Activated T-helper 2 cell treated with anti-CD3 and anti-CD28 coated beads, Interferon-gamma antibody, Interleukin-2, Interleukin-4, amounts not matched to agents 10 μg/mL and 5 μg/mL and 100 μg/mL, durations not matched to agents 14 hours and 24 hours and 36 hours (primary cell): ENCODE measurements at places on chromosomes 16 and 17. TPM values are rescaled to one million over a fixed set of nuclear protein-coding genes. Genes with fewer than 3 reads are reported as not detected.

- no peak for DNase-seq
Measured at GRCh38 chr17:70804161-70804560, 634.8 kb downstream of the KCNJ2 start.

- no peak for DNase-seq
Measured at GRCh38 chr16:82078125-82078524, 43.1 kb downstream of the HSD17B2 start.

- DNase-seq, result no peak
Measured at GRCh38 chr17:1273492-1274244, 3.4 kb downstream of the BHLHA9 start.

Gene SMTNL2
- not detected in 2 replicates for total RNA-seq

Gene GRAPL
- 5.2 and 5.3 TPM in 2 replicates for total RNA-seq

Gene CD19
- 0.18 and 0.23 TPM in 2 replicates for total RNA-seq

- DNase-seq, result no peak
Measured at GRCh38 chr17:60393840-60394723, 2.1 kb upstream of the USP32 start.

- DNase-seq, result no peak
Measured at GRCh38 chr17:74778960-74779359, 2.8 kb upstream of the NAT9 start.

- no peak for DNase-seq
Measured at GRCh38 chr17:75109046-75109406, 743 bp upstream of the ARMC7 start.

- DNase-seq, result no peak
Measured at GRCh38 chr16:15946257-15947044, 3.0 kb upstream of the ABCC1 start.

Gene ASPSCR1
- total RNA-seq, result 32.9 and 33.8 TPM in 2 replicates

- no peak for DNase-seq
Measured at GRCh38 chr16:66858740-66859396, 14.7 kb downstream of the CA7 start.

GRCh38 chr16:81545470-81546250 is 101.1 kb downstream of the CMIP start:
- DNase-seq, result no peak

- DNase-seq, result no peak
Measured at GRCh38 chr16:82655720-82656490, 29.1 kb downstream of the CDH13 start.

- no peak for DNase-seq
Measured at GRCh38 chr17:28394337-28395116, 11.5 kb downstream of the SLC46A1 start.

DNA sequence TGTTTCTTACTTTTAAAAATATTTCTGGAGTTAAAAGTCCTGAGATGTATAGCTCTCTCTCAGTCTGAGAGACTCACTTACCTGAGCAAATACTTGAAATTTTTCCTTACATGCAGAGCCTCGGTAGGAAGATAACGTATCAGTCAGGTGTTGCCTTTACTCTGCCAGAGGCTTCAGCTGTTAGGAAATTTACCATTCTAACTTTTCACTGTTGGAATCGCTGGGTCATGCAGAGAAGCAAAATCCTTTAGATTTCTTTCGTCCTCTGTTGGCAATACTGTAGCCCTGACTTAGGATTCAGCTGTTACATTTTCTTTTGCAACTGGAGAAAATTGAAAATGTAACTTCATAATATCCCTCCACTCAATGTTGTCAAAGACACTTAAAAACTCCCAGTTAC is 20.0 kb upstream of the KCNJ16 start:
- DNase-seq, result no peak

Gene OR1D2
- not detected in 2 replicates for total RNA-seq

- no peak for DNase-seq
Measured at GRCh38 chr17:57373048-57373447, 116.7 kb downstream of the MSI2 start.

DNA sequence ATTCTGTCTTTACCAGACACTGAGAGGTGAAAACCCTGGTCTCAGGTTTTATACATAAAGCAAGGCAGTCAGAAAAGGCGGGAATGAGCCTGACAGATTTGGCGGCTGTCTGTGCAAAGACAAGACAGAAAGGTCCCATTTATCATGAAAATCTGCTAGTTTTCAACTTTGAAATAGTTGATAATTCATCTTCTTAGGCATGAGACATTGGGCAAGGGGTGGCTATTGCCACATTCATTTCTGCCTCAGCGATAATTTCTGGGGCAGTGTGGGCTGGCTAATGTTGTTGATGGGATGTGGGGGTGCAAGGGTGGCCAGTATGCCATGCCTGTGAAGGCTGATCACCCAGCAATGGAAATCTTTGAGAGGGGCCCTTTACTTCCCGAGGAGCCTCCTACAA is 173.8 kb upstream of the RPH3AL start:
- DNase-seq, result no peak

DNA sequence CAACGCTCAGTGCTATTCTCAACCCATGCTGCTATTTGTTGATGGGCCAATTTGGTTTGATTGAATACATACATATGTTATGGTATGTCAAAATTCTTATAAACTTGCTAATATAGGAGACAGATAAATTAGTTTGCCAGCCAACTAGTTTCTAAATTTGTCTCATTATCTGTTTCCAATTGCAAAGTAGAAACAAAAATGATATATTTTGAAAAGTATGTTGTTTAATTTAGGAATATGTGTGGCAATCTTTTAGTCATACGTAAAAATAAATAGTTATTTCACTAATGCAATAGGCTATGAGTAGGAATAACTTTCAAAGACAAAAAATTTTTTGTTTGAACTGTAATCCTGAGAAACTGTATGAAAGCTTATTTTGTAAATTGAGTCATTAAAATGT is 210.6 kb upstream of the KCNJ16 start:
- DNase-seq, result no peak

DNA sequence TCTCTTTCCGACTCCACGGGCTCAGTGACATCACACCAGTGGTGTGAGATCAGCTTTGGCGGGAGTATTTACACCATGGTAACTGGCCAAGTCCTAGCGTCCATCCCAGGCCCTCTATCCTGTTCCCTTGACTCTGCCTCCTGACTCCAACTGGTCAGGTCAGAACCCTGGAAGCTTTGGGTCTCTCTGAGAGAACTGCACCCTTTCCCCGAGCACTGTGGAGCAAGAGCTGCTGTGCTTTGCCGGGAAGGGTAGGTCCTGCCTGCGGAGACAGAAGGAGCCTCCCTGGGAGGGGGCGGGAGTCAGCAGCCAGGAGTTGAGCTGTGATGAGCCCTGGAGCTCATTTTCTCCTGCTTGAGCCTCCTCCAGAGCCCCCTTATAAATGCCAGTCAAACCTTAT is 212.1 kb upstream of the TNRC6C start:
- no peak for DNase-seq

GRCh38 chr16:81261049-81261648 is 22.7 kb downstream of the BCO1 start:
- no peak for DNase-seq

DNA sequence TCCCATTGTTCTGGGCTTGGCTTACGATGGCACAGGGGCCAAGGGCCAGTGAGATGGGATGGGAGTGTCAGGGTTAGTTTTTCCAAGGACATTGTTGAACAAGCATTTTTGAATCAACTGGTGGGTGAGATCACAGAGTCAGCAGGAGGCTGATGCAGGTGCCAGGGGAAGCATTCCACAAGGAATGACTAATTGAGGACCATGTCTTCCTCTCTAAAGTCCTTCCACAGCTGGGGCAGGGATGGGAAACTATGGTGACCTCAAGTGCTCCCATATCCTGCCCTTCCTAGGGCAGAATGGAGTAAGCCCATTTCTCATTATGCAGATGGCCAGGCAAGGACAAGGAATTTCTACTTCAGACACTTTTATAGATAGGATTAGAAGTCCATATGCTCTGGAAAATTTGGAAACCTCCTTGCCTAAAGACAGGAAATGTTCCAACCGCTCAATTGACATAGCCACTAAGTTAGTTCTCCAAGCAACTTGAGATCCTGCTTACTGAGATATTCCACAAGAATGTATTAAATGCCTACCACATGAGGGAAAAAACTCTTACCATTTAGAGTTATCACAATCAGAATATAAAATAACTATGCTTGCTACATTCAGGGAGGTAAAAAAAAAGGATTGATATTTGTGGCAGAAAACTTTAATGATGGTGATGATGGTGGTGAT is 21.2 kb upstream of the ENGASE start:
- no peak for DNase-seq

Gene ABCC3
- not detected in 2 replicates for total RNA-seq

GRCh38 chr17:80952291-80952690 is 39.4 kb upstream of the CHMP6 start:
- DNase-seq, result no peak

Gene CCL5
- total RNA-seq, result 28.1 and 28.9 TPM in 2 replicates

- no peak for DNase-seq
Measured at GRCh38 chr17:78450696-78451345, 72.4 kb downstream of the PGS1 start.
